ENCODE measurements at places on chromosomes 5 and 9.

DNA sequence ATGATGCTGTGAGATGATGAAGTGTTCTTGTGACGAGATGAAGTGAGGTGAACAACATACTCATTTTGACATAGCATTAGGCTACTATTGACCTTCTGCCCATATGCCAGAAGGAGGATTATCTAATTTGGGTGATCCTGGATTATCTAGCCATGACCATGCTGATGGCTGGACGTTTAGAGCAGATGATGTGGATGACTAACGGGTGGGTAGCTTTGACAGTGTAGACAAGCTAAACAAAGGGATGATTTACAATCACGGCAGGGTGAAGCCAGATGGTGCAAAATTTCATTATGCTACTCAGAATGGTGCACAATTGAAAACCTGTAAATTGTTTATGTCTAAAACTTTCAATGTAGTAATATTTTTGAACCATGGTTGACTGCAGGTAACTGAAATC lies 2403.4 kb upstream of the ACO1 start:
- DNase-seq: no peak

DNA sequence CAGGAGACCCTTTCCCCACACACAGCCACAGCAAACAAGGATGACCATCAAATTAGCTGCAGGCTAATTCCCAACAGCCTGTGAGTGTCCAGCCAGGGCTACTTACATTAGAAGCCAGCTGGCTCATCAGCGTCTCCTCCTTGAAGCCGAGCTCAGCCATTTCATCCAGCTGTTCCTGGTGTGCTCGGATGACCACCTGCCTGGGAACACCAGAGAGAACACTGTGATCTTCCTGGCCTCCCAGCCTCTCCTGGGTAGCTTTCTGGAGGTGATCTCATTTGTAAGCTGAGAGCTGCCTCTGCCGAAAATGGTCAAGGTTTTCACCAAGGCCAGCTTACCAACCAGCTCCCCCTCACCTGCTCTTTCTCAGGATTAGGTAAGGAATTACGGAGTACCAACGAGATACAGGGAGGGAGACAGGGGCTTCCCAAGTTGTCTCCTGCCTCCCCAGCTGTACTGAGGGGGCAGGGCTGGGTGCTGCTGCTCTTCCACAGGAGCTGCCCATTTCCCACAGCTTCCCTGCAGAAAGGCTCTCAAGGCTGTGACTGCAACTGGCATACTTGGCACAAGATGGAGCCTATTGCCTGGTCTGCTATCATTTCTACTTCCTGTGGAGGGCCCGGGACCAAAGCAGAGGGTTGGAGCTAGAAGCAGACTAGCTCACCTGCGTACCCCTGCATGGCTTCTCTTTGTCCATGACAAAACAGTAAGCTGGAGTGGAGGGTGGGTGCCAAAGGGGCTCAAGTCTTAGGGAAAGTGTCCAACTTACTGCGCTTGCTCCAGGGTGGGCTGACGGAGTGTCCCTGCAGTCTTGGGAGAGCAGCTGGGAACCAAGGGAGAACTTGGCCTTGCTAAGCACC lies 73.9 kb downstream of the KIF24 start:
- no peak for DNase-seq

GRCh38 chr5:142998316-142999020 lies 228.3 kb downstream of the ARHGAP26 start:
- no peak for DNase-seq

DNA sequence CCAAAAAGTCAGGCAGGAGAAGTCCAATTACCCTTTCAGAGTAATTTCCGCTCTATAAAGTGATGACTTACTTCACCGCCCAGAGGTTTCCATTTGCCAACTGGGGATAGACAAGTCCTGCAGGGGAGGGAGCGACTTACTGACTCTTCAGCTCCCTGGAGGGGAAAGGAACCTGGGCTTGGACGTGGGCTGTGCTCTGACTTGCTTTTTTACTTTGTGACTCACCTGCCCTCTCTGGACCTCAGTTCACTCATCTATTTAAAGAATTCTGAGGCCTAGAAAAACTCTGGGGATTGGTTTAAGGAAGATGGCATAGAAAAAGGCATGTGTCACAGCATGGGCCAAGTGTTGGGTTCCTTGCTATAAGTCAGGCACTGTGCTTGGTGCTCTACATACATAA lies 180.4 kb upstream of the TRIM32 start:
- DNase-seq: no peak

DNA sequence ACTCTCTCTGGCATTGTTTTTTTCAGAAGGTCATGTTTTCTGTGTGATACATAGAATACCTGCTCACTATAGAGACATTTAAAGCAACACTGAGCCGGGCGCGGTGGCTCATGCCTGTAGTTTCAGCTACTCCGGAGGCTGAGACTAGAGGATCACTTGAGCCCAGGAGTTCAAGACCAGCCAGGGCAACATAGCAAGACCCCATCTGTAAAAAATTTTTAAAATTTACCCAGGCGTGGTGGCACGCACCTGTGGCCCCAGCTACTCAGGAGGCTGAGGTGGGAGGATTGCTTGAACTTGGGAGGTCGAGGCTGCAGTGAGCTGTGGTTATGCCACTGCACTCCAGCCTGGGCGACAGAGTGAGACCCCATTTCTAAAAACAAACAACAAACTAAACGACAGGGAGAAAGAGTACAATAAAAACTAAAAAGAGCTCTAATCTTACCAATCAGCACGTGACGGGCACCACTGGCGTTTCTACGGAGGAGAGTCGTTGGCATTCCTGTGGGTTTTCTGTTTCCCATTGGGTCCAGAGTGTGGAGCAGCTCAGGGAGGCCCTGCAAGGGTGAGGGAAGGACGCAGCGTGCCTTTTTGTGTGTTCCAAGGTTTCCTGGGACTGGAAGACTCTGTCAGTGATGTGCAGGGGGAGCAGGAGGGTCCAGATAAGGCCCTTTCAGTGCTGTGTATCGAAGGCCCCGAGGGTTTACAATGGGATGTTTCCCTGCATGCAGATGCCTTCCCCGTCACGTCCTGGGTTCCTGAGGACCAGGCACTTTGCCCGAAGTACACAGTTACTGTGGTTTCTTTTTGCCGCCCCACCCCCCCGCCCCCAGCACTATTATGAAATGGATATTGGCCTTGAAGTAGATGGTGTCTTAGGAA lies 7.2 kb upstream of the RNU6ATAC start:
- DNase-seq: no peak

DNA sequence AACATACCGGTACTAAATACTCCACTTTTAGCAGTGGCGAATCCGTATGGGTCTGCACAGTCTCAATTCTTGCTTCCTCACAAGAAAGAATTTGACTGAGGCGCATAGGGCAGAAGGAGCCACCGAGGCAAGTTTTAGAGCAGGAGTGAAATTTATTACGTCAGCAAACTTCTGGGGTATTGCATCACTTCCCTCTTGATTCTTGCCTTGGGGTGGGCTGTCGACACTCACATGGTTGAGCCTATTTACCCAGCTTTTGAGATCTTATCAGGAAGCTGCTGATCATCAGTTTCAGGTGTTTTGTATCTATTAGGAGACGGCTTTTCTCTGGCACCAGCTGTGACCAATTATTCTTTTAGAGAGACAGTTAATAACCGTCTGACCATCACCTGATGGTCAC lies 111.5 kb upstream of the CCNH start:
- no peak for DNase-seq

DNA sequence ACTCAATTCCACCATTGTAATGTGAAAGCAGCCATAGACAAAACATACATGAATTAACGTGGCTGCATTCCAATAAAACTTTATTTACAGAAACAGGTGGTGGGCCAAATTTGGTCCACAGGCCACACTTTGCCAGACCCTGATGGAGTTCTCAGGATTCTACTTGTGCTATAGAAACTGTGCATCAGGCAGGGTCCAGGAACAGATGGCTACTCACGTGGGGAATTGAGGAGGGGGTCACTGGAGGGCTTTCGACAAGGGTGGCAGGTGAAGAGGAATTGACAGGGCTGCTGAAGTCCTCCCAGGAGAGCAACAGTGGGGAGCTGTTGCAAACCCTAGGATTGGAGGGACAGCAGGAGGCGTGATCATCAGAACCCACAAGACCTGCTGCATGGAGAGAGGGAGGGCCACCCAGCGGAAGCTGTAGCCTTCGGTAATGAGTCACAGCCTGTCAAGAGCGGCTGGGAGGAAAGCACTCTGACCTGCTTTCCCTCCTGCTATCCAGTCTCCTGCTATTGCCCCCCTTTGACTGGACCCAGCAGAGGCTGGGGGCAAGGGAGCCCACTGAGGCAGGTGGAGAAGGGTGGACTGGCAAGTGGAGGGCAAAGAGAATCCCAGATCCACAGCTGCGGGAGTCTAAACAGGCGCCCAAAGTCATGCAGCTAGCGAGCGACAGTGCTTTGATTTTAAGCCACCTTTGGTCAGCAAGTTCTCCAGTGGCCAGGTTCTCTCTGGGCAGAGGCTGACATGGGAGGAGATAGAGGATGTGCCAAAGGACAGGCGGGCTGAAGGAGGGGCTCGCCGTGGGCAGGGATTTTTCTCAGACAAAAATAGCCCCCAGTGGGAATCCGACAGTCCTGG lies 138.3 kb upstream of the SMIM23 start:
- no peak for DNase-seq

- no peak for DNase-seq
These were observed 2.7 kb downstream of the EPB41L4B start for GRCh38 chr9:109317979-109318741.

- no peak for DNase-seq
These were observed 14.9 kb downstream of the FAM151B start for GRCh38 chr5:80502800-80503199.

DNA sequence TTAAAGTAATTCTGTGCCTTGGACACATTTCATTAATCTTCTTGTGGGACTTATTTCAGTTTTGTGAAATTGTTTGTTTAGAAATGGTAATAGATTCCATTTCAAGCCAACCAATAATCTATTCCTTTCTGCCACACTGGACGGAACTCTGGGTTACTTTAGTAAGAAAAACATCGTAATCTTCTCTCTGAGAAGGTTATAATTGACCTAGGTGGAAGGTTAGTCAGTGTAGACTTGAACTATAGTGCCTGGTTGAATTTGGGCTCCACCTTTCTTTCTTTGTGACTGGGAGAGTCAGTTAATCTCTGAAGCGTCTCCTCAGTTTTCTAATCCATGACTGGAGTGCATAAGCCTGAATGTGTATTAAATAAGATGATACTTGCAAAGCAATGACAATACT lies 89.7 kb upstream of the PRLR start:
- DNase-seq: no peak

DNA sequence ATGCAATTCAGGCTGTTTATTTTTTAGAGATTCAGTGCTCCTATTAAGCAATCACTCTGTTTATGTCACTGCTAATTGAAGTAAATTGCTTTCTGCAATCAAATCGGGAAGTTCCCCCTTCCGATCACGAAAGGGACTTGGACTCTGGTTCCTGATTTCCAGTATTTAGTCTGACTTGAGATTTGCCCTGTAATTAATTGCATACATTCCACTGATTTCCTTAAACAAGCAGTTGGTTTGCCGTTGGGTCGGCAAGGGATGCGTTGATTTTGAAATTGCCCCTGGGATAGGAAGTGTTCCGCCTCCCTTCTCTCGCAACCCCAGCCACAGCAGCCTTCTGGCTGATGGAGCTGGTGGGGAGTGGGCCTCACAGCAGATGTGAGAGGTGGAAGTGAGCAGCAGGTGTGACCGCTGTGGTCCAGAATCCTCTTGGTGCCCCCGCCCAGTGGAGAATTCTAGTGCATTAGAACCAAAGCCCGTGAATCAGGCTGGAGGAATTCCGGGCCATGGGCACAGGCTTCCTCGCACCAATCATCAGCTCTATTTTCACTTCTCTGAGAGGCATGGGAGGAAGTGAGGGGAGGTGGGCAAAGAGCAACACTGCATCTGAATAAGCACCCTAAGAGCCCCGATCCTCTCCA lies 102.5 kb downstream of the SPRY4 start:
- DNase-seq: no peak

DNA sequence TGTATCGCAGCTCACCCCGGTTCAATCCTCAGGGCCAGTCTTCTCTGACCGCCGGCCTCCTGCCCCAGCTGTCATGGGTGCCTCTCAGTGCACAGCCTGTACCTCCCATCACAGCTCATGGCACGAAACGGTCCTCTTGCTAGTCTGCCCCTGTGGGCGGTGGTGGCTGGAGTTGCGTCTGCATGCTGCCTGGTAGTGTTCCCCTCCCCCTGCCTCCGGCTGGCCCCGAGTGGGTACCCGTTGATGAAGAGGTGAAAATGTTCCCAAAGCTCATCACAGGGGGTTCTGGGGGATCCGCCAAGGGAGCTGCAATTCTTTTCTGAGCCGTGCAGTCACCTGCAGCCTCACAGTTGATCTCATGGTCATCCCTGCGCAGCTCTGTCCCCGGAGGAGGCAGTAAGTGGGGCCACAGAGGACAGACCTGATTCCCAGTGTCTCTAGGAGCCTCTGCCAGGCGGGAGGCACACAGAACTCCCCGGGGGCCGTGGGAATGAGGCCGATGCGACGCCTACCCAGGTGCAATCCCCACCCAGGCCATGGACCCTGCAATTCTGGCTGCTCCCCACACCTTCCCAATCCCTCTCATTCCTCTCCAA lies 34.7 kb upstream of the FIBCD1 start:
- no peak for DNase-seq

GRCh38 chr9:761176-761792 lies 80.2 kb upstream of the DMRT1 start:
- no peak for DNase-seq

DNA sequence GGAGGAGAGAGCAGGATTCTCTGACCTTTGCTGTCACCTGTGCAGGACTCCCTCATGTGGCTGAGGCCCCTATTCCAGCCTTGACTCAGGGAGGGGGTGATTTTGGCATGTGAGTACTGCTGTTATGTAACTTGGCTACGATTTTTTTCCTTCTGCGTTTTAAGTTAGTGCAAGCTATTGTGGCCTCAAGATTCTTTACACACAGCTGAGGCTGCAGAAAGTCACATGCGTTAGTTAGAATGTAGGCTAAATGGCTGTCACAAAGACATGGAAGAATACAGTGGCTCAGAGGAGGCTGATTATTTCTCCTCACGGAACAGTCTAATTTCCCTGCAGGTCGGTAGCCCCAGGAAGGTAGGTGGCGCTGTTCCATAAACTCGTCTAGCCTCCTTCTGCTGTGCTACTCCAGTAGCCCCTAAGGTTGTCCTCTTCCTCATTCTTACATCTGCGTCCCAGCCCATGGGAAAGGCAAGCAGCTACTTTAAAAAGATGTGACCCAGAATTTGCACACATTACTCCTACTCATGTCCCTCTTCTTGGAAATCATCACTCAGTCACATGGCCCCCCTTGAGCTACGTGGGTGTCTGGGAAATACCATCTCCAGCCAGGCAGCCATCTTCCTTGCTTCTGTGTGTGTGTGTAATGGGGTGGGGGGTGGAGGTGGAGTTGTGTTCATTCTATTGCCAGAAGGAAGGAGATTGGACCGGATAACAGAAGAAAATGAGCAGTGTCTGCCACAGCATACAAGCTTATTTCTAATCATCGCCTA lies 486.6 kb downstream of the CCDC171 start:
- no peak for DNase-seq

DNA sequence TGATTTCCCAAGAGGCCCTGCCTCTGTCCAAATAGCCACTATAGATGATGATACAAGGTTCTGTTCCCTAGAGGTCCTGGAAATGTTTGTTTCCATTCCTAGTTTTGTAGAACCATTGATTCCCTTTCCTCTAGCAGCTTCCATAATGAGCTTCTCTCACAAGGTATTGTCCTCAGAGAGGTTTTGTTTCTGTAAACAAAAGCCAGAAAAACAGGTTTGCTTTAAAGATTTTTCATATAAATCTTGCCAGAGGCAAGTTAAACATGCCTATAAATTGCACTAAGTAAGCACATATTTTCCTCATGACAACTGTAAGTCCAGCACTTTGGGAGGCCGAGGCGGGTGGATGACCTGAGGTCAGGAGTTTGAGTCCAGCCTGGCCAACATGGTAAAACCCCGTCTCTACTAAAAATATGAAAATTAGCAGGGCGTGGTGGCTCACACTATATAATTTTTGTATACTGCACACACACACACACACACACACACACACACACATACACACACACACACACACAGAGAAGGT lies 1787.7 kb downstream of the EFNA5 start:
- DNase-seq: no peak

- no peak for DNase-seq
These were observed 293.2 kb downstream of the CTNND2 start for GRCh38 chr5:11611011-11611410.

All from stimulated activated CD8-positive, alpha-beta memory T cell treated with anti-CD3 and anti-CD28 coated beads, Interleukin-4, amount 100 ng/mL, for 24 hours (primary cell).